ENCODE measurements at places on chromosomes 2 and 18. TPM values are rescaled to one million over a fixed set of nuclear protein-coding genes. Genes with fewer than 3 reads are reported as not detected.

SERPINB12 gene
- total RNA-seq, result not detected

CCDC68 gene
- 3.4 TPM for total RNA-seq

CTAGE1 gene
- not detected for total RNA-seq

USP40 gene
- 21.0 TPM for total RNA-seq

GALNT14 gene
- total RNA-seq, result 47.5 TPM

CNGA3 gene
- 0.06 TPM for total RNA-seq

FBLN7 gene
- total RNA-seq, result 0.59 TPM

GREB1L gene
- total RNA-seq, result 0.95 TPM

CROCC2 gene
- not detected for total RNA-seq

ADAM23 gene
- total RNA-seq, result 9.5 TPM

SCN2A gene
- total RNA-seq, result not detected

IL1B gene
- 0.40 TPM for total RNA-seq

KCNIP3 gene
- 1.7 TPM for total RNA-seq

DNAJB2 gene
- total RNA-seq, result 49.2 TPM

PDE11A gene
- total RNA-seq, result 0.61 TPM

LYPD1 gene
- 16.3 TPM for total RNA-seq

CKAP2L gene
- 14.2 TPM for total RNA-seq

TDRD15 gene
- total RNA-seq, result not detected

ABCG8 gene
- not detected for total RNA-seq

SP140L gene
- total RNA-seq, result 3.5 TPM

CD8B2 gene
- total RNA-seq, result not detected

PSMA8 gene
- total RNA-seq, result not detected

DPP10 gene
- total RNA-seq, result not detected
